ENCODE measurements at places on chromosomes 7 and 10. TPM values are rescaled to one million over a fixed set of nuclear protein-coding genes. Genes with fewer than 3 reads are reported as not detected.

GRCh38 chr7:149764481-149765398 is 8.6 kb downstream of the ZNF467 start:
- ATAC-seq = peak; percentile 87

GRCh38 chr7:148708026-148708885 is 9.6 kb downstream of the CUL1 start:
- peak; percentile 50 for ATAC-seq

- ATAC-seq = no peak
Measured at GRCh38 chr7:122219253-122219865, 75.3 kb upstream of the AASS start.

DNA sequence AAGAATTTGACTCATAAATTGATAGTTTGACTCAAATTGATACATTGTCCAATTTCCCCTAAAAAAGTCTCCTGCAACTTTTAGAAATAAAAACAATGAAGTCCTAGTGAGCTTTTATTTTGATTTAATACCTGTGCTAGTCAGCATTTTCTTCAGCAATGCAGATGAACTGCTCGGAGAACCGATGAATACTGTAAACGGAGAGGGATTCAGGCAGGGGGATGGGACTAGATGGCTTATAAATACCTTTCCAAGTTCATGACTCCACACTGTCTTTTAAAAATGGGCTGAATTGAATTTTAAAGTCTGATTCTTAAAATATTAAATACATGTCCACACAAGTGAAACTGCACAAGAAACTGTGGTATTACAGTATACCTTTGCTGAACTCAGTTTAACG is 12.7 kb downstream of the EEPD1 start:
- no peak for ATAC-seq

GRCh38 chr7:106038916-106039315 is 73.2 kb downstream of the SYPL1 start:
- no peak for ATAC-seq

- no peak for ATAC-seq
Measured at GRCh38 chr10:48450233-48450740, 143.8 kb downstream of the MAPK8 start.

- ATAC-seq = no peak
Measured at GRCh38 chr10:36097696-36098095, 455.6 kb upstream of the FZD8 start.

GRCh38 chr7:84091318-84091717 is 103.3 kb downstream of the SEMA3A start:
- no peak for ATAC-seq

Gene EBLN1
- total RNA-seq = 1.6 TPM

Gene GJD4
- total RNA-seq = not detected

Gene DUSP5
- 1.2 TPM for total RNA-seq

Gene GPAM
- 11.4 TPM for total RNA-seq

Data from motor neuron (in vitro differentiated cells).